ENCODE measurements at places on chromosomes 2 and 18.

GRCh38 chr2:162908567-162908966, 70.0 kb upstream of the KCNH7 start:
- no peak for DNase-seq

- no peak for DNase-seq
Measured at GRCh38 chr2:188798159-188798558, 176.0 kb upstream of the COL3A1 start.

DNA sequence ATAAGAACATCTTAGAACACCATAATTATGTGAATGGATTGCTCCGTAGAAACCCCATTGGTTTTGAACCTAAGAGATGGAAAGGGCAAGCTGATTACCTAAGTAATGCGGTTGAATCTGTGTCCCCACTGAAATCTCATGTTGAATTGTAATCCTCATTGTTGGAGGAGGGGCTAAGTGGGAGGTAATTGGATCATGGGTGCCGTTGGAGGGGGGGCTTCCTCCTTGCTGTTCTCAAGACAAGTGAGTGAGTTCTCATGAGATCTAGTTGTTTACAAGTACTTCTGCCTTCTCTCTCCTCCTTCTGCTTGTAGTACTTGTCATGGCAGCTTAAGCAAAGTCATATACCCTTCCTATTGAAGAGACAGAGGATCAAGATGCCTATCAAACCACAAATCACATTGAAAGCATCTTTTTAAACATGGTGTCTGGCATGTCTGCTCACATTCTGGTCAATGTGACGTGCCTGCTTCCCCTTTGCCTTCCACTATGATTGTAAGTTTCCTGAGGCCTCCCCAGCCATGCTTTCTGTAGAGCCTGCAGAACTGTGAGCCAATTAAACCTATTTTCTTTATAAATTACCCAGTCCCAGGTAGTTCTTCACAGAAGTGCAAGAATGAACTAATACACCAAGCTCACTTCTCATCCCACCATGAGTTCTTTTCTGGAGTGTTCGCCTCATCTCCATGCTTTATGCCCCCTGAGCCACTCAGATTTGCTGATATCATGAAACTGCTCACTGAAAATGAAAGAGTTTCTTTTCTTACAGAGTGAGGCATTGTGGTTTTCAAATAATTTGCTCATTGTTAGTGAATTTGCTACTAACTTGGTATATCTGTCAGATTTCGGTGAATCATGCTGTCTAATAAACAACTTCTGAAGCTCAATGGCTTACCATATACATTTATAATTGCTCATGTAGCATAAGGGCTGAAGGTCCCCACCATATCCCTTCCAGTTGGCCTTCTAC, 23.6 kb downstream of the KCNE4 start:
- no peak for DNase-seq

DNA sequence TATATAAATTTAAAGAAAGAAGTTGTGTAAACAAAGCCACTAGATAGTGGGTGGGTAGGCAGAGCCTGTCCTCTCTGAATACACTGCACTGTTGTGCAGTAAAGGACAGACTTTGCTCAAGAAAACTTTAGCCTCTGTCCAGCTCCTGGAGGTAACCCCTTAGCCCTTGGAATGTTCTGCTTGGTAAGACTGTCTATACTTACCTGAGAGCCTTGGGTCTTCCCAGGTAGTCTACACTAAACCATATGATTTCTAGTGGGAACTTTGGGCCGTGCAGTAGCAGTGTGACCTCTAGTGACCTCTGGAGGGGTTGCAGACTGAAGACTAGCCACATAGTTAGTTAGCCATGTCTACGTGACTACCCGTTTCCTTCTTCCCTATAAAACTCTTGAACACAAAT, 678.3 kb upstream of the NRXN1 start:
- no peak for DNase-seq

DNA sequence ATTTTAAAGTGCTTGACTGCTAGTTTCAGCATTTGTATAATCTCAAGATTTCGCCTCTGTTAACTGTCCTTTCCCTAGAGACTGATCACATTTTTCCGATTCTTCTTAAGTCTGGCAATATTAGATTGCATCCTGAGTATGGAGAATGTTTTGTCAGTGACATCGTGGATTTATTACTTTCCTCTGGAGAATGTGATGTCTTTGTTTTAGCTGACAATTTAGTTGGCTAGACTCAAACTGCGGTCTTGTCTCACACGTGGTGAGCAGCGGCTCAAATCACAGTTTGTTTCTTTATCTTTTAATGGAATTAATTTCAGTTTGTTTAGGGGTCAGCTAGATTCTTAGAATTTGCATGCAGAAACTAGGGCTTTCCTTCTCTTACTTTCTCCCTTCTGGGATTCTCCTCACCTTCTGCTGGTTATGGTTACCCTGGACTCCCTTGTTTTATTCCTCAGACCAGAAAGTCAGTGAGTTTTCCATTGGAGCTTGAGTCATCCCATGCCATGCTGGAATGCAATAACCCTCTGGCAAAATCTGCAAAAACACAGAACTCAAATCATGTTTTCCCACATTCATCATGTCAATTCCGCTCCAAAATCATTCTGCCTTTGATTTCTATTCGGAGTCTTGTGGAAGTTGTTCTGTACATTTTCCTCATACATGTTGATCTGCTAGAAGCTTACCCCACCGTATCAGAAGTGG, 327.2 kb upstream of the TRIB2 start:
- no peak for DNase-seq

- DNase-seq, result no peak
Measured at GRCh38 chr18:57008001-57008686, 138.7 kb upstream of the BOD1L2 start.

DNA sequence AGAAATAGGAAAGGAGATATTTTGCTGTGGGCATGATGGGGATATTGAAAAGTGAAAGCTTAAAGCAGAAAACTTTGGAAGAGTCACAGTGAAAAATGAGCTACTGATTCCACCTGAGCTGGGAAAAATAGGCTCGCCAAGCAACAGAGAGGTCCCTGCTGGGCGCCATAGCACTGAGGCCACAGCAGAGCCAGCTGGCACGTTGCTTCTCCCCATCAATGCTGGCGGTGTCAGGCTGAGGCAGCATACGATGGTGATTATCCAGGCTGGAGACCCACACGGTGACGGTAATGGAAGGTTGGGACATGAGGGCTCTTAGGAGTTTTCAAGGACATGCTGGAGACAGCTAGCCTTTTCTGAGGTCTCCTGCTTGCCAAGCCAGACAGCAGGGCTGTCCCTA, 25.8 kb upstream of the DTNB start:
- no peak for DNase-seq
